ENCODE measurements at places on chromosomes 7 and 10. TPM values are rescaled to one million over a fixed set of nuclear protein-coding genes. Genes with fewer than 3 reads are reported as not detected.

GRCh38 chr7:5694221-5694754 lies 87.2 kb downstream of the RNF216 start:
- no peak overlapping the region for H3K27ac ChIP-seq
- no peaks in the 10 kb centered on the region for H3K4me1 ChIP-seq
- peaks cover 4% of the 10 kb centered on the region for H3K36me3 ChIP-seq
- no peaks in the 10 kb centered on the region for H3K27me3 ChIP-seq

ITGB8 gene
- total RNA-seq: 2.4 TPM

AMPH gene
- total RNA-seq: not detected

DNA sequence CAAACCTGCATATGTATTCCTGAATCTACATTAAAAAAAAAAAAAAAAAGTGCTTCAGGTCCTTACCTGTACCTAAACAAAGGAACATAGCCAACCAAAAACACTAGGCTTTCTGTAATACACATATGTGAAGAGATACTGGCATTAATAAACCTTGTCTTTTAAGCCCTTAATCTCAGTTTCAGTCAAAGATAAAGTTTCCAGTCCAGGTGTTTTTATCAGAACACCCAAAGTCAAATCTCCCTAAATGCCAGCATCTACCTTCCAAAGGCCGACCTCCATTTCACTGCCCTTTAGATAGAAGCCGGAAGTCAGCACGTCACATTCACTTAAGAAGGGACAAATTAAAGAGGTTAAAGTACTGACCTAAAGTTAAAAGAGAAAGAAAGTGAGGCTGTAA lies 79.8 kb upstream of the NEBL start:
- no peak for DNase-seq
- no peak overlapping the region for H3K27ac ChIP-seq
- no peaks in the 10 kb centered on the region for H3K27me3 ChIP-seq
- H3K4me1 ChIP-seq: no peaks in the 10 kb centered on the region

DNA sequence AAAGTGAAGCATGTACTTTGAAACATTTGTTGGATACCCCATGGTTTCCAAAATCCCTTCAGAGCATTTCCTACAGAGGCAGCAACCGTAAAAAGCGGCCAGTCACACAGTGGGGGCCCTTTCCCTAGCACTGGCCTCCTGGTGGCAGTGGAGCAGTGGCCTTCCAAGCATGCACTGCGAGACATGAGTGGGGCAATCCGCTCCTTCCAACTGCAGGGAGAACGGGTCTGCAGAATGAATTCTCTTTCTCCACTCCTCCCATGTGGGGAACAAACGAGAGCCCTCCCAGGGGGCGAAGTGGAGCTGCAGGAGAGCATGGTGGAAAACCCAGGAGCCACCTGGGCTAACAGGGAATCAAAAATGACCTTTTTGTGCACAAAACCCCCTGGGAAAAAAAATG lies 542.9 kb upstream of the GALNT17 start:
- H3K36me3 ChIP-seq: no peaks in the 10 kb centered on the region
- H3K27me3 ChIP-seq: no peaks in the 10 kb centered on the region
- H3K4me1 ChIP-seq: no peaks in the 10 kb centered on the region
- no peak overlapping the region for H3K27ac ChIP-seq

DNA sequence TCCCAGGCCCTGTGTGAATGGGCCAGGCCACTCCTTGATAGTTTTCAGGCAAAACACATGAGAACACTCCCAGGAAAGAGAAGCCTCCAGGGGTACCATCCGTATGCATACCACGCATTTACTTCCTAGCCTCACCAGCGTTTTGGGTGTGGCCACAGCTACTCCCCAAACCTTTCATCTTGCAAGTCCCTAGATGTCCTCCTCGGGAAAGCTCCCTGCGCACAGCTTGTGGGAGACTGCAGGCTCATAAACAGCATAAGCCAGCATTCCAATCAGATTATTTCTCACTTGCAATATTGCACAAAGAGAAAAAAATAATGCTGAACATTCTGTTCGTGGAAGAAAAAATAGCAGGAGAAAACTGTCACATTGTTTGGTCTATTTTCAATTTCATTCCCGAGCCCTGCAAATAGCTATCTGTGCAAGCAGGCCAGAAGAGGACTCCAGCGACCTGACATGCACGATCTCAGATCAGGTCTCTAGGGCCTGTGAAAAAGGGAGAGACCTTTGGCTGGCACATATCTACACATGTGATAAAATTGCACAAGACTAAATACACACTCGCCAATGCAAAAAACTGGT lies 175.6 kb downstream of the PLXNA4 start:
- no peaks in the 10 kb centered on the region for H3K36me3 ChIP-seq
- peaks cover 32% of the 10 kb centered on the region for H3K27me3 ChIP-seq
- H3K4me3 ChIP-seq: no peak overlapping the region
- no peaks in the 10 kb centered on the region for H3K4me1 ChIP-seq
- H3K27ac ChIP-seq: no peak overlapping the region

- no peak for DNase-seq
- peaks cover 25% of the 10 kb centered on the region for H3K4me1 ChIP-seq
- H3K36me3 ChIP-seq: no peaks in the 10 kb centered on the region
- H3K4me3 ChIP-seq: no peak overlapping the region
- no peak overlapping the region for H3K27ac ChIP-seq
- H3K27me3 ChIP-seq: no peaks in the 10 kb centered on the region
These were observed 16.3 kb upstream of the ZMIZ1 start for GRCh38 chr10:79052291-79053080.

CHST15 gene
- 47.2 TPM for total RNA-seq

DNA sequence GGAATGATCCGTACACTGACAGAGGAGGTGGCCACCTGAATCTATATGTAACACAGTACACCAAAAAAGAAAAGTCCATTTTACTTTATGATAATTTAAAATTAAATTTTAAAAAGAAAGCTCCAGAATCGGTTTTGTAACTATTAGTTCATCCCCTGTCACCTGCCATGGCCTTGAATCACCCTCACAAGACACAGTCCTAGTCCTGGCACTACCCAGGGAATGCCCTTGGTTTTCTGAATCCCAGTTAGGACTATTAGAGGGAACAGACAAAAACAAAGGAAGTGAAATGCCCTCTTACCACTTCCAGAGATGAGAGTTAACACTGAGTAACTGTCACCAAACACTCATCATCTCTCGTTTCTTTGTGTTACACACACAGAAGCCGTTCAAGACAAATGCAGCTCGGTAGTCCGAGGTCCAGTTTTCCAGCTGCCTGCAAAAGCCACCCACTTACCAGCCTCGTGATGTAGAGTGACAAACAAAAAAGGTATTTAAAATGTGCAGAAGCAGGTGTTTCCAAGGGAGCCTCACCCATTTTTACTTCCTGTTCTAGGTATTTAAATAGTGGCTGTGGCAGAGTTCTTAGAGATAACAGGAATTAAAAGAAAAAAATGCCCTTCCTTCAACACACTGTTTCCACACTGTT lies 6.1 kb downstream of the PTPRN2 start:
- H3K4me1 ChIP-seq: no peaks in the 10 kb centered on the region
- no peak for DNase-seq
- no peak overlapping the region for H3K4me3 ChIP-seq
- no peaks in the 10 kb centered on the region for H3K36me3 ChIP-seq
- peaks cover 15% of the 10 kb centered on the region for H3K27me3 ChIP-seq

DNA sequence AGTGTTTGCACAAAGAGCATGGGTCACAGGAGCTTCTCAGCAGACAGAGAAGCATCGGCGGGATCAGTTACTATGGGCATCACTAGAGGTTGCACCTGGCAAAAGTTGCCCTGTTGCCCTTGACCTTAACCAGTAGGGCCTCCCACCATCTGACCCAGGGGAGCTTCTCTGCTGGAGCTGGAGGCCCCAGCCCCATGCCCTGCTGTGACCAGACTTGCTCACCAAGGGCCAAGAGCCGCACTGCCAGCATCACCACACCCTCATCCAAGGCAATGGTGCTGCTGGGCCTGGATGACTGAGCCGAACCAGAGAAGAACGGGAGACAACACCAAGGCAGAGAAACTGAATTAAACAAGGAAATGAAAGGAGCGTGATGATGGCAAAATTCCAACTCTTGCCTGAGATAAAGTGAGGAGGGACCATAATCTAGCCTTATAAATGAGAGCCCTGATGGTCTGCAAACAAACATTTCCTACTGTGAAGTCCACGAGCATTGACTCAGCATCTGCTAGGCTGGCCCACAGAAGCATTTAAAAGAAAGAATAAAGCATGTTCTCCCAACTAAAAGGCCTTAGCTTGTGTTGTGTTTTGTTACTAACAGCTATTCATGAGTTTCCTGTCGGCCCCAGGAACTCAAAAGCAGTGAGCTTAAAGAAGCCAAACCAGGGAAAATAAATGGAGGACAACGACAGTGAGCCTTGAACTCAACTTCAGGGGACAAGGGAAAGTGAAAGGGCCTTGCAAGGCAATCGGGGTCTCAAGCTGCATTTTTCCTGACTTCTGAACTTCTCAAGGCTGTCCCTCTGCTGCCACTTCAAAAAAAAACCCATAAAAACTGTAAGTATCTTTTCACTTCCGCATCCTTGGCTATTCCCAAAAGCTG lies 60.4 kb downstream of the AFAP1L2 start:
- peaks cover 12% of the 10 kb centered on the region for H3K27me3 ChIP-seq
- H3K4me1 ChIP-seq: no peaks in the 10 kb centered on the region
- no peak overlapping the region for H3K27ac ChIP-seq
- H3K36me3 ChIP-seq: no peaks in the 10 kb centered on the region
- no peak for DNase-seq

BHLHA15 gene
- 5.2 TPM for total RNA-seq

DUSP5 gene
- 137 TPM for total RNA-seq

CPED1 gene
- total RNA-seq: 1.2 TPM

- no peaks in the 10 kb centered on the region for H3K36me3 ChIP-seq
- H3K4me1 ChIP-seq: no peaks in the 10 kb centered on the region
- no peak overlapping the region for H3K27ac ChIP-seq
- no peak for DNase-seq
These were observed 197.4 kb downstream of the SEMA3E start for GRCh38 chr7:83451501-83452045.

Data from HCT116 (cell line).